Skin of body (tissue), 3 donors: ENCODE measurements at places on chromosomes 1 and 21. TPM values are rescaled to one million over a fixed set of nuclear protein-coding genes. Genes with fewer than 3 reads are reported as not detected.
A peak's percentile ranks its signal among the peaks of the same experiment; 100 is the strongest.

GRCh38 chr21:36481639-36482038, 1.7 kb upstream of the CLDN14 start:
- no peak for DNase-seq

DNA sequence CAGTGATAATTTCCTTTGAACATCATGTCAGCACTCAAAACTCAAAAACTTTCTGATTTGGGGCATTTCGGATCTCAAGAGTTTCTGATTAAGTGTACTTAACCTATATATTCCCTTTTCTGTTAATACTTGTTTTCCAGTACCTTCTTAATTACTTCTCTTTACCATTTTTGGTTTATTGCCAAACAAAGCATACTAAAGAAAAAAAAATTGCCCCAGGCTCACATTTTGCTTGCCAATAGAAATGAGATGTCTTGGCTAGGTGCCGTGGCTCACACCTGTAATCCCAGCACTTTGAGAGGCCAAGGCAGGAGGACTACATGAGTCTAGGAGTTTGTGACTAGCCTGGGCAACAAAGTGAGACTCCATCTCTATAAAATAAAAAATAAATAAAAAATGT, 4.8 kb downstream of the PSMD4 start:
- DNase-seq = no peak

- DNase-seq = peak; percentile 80
Measured at GRCh38 chr1:14522077-14522925, 76.2 kb upstream of the KAZN start.

DNA sequence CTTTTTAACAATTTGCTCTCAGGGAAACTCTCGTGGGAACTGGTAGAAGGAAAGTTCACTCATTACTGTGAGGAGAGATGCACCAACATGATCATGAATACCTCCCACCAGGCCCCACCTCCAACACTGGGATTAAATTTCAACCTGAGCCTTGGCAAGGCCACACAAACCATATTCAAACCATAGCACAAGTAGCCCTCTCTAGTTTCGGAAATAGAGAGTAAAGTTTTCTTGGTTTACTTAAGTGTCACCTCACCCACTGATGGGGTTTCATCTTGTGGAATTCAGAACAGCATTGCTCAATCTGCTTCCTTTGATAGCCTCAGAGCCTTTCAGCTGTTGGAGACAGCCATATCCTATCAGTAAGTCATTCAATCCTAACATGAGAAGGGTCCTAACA, 25.5 kb upstream of the CCSAP start:
- no peak for DNase-seq

DNA sequence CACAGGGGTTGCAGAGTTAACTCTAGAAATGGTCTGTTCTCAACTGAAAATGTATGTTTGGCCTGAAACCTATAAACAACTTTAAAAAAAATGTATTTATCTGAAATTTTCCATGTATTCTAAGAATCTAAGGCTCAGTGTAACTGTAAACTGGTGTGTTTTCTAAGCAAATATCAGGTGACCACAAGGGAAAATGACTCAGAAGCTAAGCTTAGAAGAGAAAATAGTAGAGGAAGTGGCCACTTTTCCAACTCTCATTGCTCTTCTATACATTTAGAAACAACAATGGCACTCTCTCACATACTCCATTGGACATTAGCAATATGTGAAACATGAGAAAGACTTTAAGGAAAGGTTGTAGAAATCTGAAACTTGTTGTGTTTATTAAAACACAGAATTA, 7.5 kb downstream of the TNFSF18 start:
- DNase-seq = no peak

- no peak for DNase-seq
Measured at GRCh38 chr1:248739572-248740205, 15.9 kb downstream of the LYPD8 start.

DNA sequence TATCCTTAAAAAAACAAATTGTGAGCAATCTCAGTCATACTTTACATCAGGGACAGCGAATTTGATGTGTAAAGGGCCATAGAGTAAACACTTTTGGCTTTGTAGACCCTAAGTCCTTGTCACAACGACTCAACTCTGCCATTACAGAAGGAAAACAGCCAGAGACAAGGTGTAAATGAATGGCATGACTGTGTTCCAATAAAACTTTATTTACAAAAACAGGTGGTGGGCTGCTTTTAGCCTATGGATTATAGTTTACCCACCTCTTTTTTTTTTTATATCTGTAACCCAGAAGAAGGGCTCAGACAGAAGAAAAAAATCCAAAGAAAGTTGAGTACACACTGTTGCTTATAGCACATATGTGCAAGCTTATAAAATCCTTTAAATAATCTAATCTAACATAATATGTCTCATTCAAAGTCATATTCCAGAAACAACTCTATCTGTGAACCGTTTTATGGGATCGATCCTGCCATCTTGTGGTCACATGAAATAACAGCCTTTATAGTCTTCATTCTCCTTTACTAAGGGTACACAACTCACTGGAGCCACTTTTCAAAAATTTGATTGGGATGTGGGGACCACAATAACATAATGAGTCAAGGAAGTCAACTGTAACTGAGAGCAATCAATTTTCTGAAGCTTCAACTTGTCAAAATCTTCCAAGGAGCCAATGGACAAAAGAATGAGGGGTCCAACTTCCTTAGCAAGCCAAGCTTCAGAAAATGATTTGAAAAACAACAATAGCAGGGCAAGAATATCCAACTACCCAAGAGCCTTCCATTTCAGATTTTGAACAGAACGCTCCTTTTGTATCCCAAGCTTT, 142.2 kb upstream of the KRTAP19-8 start:
- peak; percentile 14 for DNase-seq

- DNase-seq = no peak
Measured at GRCh38 chr1:40267767-40268187, 9.7 kb downstream of the ZMPSTE24 start.

DNA sequence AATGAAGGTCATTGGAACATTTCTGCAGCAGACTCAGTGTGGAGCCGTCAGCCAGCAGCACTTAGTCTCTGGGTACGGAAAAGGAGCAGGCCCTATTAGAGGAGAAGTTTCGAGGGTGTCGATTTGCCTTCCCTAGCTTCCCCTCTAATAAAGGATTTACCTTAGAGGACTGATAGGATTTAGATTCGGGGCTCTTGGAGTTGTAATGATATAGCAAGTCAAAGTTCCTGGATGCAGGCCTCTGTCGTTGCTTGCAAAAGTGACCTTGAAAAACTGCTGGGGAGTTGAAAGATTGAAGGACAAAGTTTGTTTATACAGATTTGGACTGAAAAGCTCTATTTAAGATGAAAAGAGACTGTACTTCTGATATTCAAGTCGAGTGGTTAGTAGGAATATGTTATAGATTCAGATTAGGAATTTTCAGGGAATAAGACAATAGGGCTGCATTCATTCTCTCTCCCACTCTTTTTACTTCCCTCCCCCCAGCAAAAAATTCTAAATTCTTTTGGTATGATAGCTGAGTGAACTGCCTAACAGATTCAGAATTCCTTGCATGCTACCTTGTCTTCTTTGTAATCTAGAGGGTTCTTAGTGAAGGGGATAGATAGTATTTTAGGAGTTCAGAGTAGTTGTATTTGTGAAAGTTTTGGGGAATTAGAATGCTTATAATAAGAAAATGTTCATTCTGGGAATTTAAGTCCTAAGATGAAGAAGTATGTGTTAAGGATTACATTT, 19.2 kb downstream of the NFYC start:
- DNase-seq = no peak

LAPTM5 gene
- 16.8 TPM for total RNA-seq

NGF gene
- total RNA-seq = 4.1 TPM

RAD54L gene
- total RNA-seq = 4.6 TPM

C1QB gene
- 14.1 TPM for total RNA-seq

NTMT2 gene
- not detected for total RNA-seq

ANXA9 gene
- total RNA-seq = 4.7 TPM
